ENCODE measurements at places on chromosomes 3 and 15. TPM values are rescaled to one million over a fixed set of nuclear protein-coding genes. Genes with fewer than 3 reads are reported as not detected.

DNA sequence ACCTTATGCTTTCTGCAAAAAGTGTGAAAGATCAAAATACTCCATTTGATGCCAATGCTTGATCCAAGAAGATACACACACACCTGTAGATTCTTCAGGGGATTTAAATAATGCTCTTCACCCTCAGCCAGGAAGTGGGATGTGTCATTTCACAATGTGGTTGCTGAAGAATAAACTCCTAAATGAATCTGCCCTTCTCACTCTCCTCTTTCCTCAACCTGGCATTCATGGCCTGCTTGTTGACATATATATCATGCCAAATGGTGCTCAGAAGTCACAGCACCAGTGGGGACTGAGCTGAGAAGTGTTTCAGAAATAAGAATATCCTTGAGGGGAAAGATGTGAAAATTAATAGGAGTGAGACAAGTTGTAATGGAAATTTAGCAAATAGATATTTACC is 146.6 kb upstream of the ARHGEF26 start:
- H3K36me3 ChIP-seq: no peaks in the 10 kb centered on the region
- H3K4me1 ChIP-seq: no peaks in the 10 kb centered on the region
- no peaks in the 10 kb centered on the region for H3K27me3 ChIP-seq
- no peak overlapping the region for H3K4me3 ChIP-seq

The CPLX3 gene
- not detected for total RNA-seq

DNA sequence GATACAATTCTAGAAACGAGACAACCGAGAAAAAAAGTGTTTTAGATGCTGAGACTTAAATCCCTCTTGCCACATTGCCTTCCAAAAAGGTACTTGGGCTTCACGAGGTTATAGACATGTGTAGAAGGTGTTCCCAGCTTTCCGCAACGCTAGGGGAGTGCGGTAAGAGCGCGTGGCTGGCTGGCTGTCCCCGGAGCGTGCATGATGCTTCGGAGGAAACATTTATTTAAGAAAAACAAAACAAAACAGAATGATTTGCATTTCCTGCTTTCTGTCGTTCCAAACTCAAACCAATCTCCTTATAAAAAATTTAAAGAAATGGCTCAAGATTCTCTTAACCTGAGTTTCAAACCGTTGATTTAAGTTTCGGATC is 841 bp downstream of the SLC6A20 start:
- H3K27me3 ChIP-seq: peaks cover 60% of the 10 kb centered on the region
- H3K4me3 ChIP-seq: no peak overlapping the region
- no peaks in the 10 kb centered on the region for H3K36me3 ChIP-seq
- H3K27ac ChIP-seq: no peak overlapping the region
- peaks cover 4% of the 10 kb centered on the region for H3K4me1 ChIP-seq

DNA sequence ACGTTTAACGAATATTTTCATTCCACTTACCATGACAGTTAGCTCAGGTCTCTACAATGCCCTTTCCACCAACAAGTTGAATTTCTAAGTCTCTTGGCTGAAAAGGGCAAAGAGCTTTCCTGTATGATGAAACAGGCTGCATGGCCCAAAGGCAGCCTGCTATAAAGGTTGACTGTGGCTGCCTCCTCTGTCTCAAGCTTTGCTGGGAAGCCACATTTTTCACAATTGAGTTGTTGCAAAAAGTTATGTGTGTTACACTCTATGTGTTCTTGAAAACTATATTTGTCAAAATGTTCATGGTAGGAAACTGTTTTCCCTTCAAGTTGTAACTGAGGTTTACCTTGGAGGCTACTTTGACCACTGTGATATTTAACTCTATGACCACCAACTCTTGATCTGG is 49.5 kb downstream of the DZIP1L start:
- no peaks in the 10 kb centered on the region for H3K27me3 ChIP-seq
- no peak overlapping the region for H3K4me3 ChIP-seq
- H3K27ac ChIP-seq: no peak overlapping the region
- DNase-seq: no peak
- peaks cover 11% of the 10 kb centered on the region for H3K36me3 ChIP-seq

- H3K36me3 ChIP-seq: no peaks in the 10 kb centered on the region
- no peaks in the 10 kb centered on the region for H3K4me1 ChIP-seq
- H3K4me3 ChIP-seq: no peak overlapping the region
- peaks cover 3% of the 10 kb centered on the region for H3K27me3 ChIP-seq
- no peak overlapping the region for H3K27ac ChIP-seq
These were observed 30.4 kb upstream of the BDH1 start for GRCh38 chr3:197586181-197586580.

GRCh38 chr3:130711565-130712324 is 34.9 kb downstream of the PIK3R4 start:
- H3K27ac ChIP-seq: no peak overlapping the region
- H3K4me3 ChIP-seq: no peak overlapping the region
- no peaks in the 10 kb centered on the region for H3K27me3 ChIP-seq
- H3K36me3 ChIP-seq: no peaks in the 10 kb centered on the region

- H3K27ac ChIP-seq: no peak overlapping the region
- no peaks in the 10 kb centered on the region for H3K4me1 ChIP-seq
- no peak overlapping the region for H3K4me3 ChIP-seq
- peaks cover 5% of the 10 kb centered on the region for H3K27me3 ChIP-seq
- peak; percentile 87 for DNase-seq
These were observed 51.1 kb upstream of the POLG start for GRCh38 chr15:89385596-89386331.

DNA sequence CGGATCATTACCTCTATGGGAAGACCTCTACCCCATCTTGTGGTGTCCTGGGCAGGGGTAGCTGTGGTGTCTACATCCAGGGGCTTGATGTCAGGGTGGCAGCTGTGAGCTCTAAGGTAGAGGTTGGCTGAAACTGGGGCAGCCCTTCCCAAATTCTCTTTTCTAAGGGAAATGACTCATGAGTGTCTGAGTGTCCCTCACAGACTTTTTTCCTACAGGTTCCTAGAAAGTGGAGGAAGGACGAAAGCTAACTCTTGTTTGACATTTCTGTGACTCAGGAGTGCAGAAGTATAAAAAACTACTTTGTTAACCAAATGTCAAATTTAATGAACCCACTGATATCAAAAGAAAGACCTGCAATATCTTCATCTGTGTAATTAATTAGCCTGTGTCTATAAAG is 481.5 kb downstream of the PDCD6IP start:
- H3K4me1 ChIP-seq: no peaks in the 10 kb centered on the region
- H3K4me3 ChIP-seq: no peak overlapping the region
- no peaks in the 10 kb centered on the region for H3K36me3 ChIP-seq
- H3K27me3 ChIP-seq: no peaks in the 10 kb centered on the region

The SPINK8 gene
- not detected for total RNA-seq

GRCh38 chr15:40999190-40999589 is 45.9 kb downstream of the CHAC1 start:
- DNase-seq: peak; percentile 62
- peaks cover 13% of the 10 kb centered on the region for H3K4me1 ChIP-seq
- H3K4me3 ChIP-seq: no peak overlapping the region

DNA sequence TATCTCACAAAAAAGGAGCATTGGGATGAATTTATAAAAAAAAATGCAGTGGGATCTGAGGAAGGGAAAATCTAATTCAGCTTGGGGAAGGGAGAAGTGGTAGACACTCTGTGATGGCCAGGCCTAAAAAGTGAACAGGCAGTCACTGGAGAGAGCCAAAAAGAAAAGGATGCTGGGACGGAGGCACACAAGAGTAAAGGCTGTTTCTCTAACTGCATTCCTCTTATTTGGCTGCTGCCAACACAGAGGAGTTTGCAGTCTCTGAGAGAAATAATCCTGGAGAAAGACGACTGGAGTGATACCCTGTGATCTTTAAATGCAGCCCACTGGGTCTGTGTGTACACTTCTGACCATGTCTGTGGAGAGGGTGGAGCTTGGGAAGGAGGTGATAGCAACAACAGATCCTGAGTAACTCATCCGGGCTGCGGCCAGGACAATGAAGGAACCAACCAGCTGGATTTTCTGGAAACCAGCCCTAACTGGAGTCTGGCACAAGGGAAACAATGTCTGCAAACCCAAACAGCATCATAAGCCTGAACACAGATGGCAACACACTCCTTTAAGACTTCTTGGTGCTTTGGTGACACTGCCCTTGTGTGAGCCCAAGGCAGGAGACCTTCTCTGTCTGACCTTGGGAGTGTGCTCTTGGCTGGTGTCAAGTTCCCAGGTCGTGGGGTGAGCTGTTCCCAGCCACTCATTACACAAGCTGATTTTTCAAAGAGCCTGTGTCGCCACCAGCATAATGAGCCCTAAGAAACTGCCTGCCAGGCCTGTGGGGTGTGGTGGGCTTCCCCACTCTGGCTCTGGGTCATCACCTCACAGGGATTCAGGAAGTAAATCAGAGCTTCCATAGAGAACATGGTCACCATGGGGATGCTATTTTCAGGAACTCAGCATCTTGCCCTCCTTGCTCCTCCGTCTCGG is 8.0 kb downstream of the FYCO1 start:
- H3K4me3 ChIP-seq: no peak overlapping the region
- H3K27ac ChIP-seq: peak overlapping the region; percentile 94
- H3K27me3 ChIP-seq: no peaks in the 10 kb centered on the region
- H3K4me1 ChIP-seq: peaks cover 46% of the 10 kb centered on the region
- peak; percentile 74 for DNase-seq

The GRIP2 gene
- under 0.01 TPM for total RNA-seq

DNA sequence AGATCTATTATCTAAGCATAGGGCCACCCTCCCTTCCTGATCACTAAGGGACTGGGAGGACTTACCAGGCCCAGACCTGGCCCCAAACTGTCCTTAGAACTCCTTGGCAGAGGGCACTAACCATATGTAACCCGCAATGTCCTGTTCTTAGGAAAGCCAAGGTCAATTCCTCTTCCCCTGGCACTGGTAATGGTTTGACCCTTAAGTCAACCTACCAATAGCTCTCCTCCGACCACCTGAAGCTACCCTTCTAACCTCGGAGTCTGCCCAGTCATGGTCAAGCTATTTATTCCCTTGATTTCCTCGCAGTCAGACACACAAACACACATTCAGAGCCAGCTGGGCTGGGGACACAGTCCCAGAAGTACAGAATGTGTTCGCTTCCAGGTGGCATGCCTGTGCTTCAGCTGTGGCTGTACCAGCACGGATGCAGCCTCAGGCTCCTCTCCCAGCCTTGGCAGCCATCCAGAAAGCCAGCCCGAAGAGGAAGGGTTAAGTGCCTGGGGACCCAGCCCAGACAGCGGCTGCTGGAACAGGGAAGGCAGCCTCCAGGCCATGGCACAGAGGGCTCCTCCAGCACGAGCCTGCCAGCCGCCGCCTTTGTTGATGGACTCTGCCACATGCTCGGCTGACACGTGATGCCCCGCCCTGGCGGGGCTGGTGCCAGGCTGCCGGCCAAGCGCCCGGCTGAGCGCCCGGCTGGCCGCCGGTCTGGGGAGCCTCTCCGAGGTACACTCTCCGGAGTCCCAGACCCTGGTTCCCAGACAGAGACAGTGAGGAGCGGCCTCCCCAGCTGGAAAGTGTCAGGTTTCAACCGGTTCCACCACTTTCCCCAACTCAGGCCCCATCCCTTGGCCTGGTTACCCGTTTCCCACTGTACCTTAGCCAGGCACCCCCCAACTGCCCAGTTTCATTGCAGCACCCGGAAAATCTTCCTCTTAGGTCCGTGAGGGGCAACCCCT is 5.5 kb downstream of the BMF start:
- DNase-seq: peak; percentile 78
- H3K27me3 ChIP-seq: no peaks in the 10 kb centered on the region
- H3K27ac ChIP-seq: peak overlapping the region; percentile 63

The IGSF10 gene
- 45.9 TPM for total RNA-seq

GRCh38 chr3:88057630-88058305 is 1.0 kb downstream of the CGGBP1 start:
- DNase-seq: peak; percentile 52
- peak overlapping the region; percentile 86 for H3K27ac ChIP-seq
- H3K36me3 ChIP-seq: peaks cover 7% of the 10 kb centered on the region
- peak overlapping the region; percentile 95 for H3K4me3 ChIP-seq
- H3K4me1 ChIP-seq: peaks cover 2% of the 10 kb centered on the region

- H3K36me3 ChIP-seq: no peaks in the 10 kb centered on the region
- DNase-seq: no peak
- H3K4me3 ChIP-seq: no peak overlapping the region
These were observed 94.5 kb upstream of the SOX14 start for GRCh38 chr3:137669519-137670060.

- H3K27me3 ChIP-seq: no peaks in the 10 kb centered on the region
- no peaks in the 10 kb centered on the region for H3K36me3 ChIP-seq
- H3K4me1 ChIP-seq: no peaks in the 10 kb centered on the region
- DNase-seq: no peak
These were observed 48.7 kb downstream of the KLHL6 start for GRCh38 chr3:183506674-183507320.

- H3K27me3 ChIP-seq: peaks cover 70% of the 10 kb centered on the region
- DNase-seq: peak; percentile 81
These were observed 3.0 kb upstream of the ISLR2 start for GRCh38 chr15:74127255-74127953.

- H3K27me3 ChIP-seq: no peaks in the 10 kb centered on the region
- no peak for DNase-seq
- no peak overlapping the region for H3K27ac ChIP-seq
These were observed 781.7 kb downstream of the SQOR start for GRCh38 chr15:46416544-46416943.

The PAK6 gene
- total RNA-seq: under 0.01 TPM

DNA sequence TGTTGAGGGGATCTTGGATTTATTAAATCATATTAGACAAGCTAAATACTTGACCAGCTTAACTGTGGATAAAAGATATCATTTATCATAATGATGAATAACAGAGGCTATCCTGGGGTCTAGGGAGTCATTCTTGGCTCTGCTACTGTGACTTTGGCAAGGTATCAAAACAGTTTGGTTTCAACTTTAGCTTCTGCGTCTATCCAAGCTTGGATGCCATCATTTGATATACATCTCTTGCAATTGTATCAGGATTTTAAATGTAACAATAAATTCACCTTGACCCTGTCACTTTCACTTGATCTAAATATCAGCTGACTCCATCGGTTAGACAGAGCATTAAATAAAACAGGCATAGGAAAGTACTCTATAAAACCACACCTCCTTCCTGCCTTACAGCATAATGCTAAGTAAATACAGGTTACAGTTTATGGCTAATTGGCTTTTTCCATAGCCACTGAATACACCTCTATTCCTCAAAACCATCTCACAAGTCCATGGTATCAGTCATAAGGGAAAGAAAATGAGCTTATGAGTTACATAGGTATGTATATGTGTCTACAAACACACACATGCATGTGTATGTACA is 262.9 kb downstream of the CTNNB1 start:
- no peaks in the 10 kb centered on the region for H3K4me1 ChIP-seq
- H3K4me3 ChIP-seq: no peak overlapping the region
- H3K36me3 ChIP-seq: no peaks in the 10 kb centered on the region

The LIPH gene
- under 0.01 TPM for total RNA-seq

DNA sequence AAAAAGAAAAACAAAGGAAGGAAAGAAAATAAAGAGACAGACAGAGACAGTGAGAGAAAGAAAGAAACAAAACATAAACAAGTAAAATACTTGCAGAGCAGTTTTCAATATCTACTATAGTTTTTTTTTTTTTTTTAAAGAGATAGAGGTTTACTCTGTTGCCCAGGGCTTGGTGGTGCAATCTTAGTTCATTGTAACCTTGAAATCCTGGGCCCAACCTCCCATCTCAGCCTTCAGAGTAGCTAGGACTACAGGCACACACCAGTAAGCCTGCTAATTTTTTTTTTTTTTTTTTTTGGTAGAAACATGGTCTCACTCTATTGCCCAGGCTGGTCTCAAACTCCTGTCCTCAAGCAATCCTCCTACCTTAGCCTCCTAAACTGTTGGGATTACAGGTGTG is 23.1 kb downstream of the CLASP2 start:
- H3K4me3 ChIP-seq: no peak overlapping the region
- no peaks in the 10 kb centered on the region for H3K27me3 ChIP-seq
- no peaks in the 10 kb centered on the region for H3K36me3 ChIP-seq
- no peaks in the 10 kb centered on the region for H3K4me1 ChIP-seq

The HRH1 gene
- total RNA-seq: 30.6 TPM

The ACTC1 gene
- 0.33 TPM for total RNA-seq

- H3K4me3 ChIP-seq: no peak overlapping the region
- H3K27me3 ChIP-seq: no peaks in the 10 kb centered on the region
- no peak for DNase-seq
- no peak overlapping the region for H3K27ac ChIP-seq
- H3K36me3 ChIP-seq: peaks cover 6% of the 10 kb centered on the region
These were observed 21.9 kb upstream of the APH1B start for GRCh38 chr15:63255489-63255990.

The RLBP1 gene
- not detected for total RNA-seq

Data from fibroblast of lung (primary cell).